ENCODE measurements at places on chromosomes 11 and 22.

DNA sequence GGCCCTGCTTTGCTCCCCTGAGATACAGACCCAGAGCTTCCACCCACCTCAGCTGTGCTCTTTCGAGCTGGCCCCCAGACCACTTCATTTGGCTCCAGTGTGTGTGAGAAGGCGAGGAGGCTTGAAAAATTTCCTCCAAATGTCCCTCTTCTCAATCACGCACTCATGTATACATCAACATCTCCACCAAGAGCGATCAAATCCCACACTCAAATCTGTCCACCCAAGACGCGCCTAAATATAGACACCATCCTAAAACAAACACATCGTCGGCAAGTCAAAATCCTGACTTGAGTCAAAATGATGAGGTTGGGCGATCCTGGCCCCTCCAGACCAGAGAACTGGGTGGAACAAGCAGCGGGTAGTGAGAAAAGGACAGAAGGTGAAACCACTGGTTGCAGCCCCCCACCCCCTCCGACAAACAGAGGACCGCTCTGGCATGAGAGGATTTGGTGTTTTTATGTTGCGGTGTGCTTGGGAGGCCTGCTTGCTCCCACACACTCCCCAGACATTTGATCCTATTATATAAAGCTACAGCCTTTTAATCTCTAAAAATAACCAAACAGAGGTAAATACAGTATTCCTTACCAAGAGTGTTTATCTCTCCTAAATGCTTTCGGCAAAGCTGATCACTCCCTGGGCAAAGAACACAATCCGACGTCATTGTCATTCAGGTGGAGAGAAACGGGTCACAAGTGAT lies 10.2 kb downstream of the MN1 start:
- DNase-seq = no peak

- no peak for DNase-seq
These were observed 390.5 kb downstream of the TMEM135 start for GRCh38 chr11:87428266-87428665.

DNA sequence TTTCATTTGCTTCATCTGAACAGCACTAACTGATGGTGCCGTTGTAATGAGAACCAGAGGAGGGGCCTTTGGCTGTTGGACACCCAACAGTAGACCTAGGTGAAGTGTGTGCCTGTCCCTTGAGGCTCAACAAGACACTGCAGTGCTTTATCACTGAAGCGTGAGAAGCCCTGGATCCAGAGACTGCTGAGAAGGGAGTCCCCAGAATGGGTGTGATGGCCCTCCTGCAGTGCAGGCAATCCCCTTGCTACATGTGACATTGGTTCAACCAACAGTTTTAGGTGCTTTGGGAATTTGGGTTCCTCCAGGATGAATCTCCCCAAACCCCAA lies 125.6 kb downstream of the BRD1 start:
- no peak for DNase-seq

DNA sequence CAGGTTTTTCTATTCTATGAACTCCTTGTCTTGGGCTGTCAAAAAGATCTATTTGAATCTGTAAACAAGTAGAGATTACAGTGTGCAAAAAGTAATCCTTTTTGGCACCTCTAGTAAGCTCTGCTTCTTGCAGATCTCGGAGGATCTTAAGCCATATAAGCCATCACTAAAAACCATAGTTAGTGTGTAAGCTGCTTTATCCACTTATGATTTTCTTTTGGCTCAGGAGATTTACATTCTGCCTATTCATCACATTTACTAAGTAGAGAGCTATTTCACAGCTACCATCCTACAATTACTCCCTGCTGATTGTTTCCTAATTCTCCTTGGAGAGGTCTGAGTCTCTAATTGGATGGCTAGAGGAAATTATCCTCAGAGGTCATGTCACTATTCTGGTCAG lies 385.7 kb downstream of the AASDHPPT start:
- DNase-seq = no peak

DNA sequence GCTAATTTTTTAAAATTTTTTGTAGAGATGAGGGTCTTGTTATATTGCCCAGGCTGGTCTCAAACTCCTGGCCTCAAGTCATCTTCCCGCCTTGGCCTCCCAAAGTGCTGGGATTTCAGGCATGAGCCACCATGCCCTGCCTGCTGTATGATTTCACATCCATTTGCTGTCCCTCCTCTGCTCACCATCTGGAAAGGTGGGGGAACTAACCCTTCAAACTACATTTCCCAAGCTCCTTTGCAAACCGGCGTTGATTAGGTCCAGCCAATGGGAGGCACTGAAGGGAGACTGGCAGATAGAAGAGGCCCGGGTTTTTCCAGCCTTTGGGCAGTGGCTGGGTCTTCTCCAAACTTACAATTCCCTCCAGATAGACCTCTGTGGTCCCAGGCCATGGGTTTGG lies 19.3 kb downstream of the RFPL1 start:
- no peak for DNase-seq

DNA sequence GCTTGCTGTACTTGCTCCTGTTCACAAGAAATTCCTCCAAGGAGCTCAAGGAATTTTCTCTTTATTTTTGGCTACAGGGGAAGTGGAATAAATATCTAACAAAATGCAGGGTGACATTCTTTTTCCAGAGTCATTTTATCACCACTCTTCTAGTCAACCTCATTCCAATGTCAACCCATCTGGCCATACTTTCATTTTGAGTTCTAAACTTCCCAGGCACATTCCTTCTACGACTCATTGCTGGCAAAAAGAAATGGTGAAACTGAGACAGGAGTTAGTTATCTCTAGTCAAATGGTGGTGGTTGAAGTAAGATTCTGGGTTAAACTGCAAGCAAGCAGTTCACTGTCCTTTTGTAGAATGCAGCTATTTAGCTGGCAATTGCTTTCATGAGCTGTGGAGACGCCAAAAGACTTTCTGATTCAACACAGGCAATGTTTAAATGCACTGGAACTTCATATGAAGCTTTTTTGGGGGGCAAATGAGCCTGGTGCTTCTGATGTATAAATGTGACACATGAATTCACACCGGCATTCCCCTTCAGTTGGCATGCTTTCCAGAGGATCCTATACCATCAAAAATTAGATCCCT lies 304.6 kb downstream of the CADM1 start:
- no peak for DNase-seq

- peak; percentile 32 for DNase-seq
These were observed 56.1 kb downstream of the PIWIL4 start for GRCh38 chr11:94623120-94623735.

GRCh38 chr11:96075532-96075959 lies 151.6 kb upstream of the MTMR2 start:
- DNase-seq = no peak

DNA sequence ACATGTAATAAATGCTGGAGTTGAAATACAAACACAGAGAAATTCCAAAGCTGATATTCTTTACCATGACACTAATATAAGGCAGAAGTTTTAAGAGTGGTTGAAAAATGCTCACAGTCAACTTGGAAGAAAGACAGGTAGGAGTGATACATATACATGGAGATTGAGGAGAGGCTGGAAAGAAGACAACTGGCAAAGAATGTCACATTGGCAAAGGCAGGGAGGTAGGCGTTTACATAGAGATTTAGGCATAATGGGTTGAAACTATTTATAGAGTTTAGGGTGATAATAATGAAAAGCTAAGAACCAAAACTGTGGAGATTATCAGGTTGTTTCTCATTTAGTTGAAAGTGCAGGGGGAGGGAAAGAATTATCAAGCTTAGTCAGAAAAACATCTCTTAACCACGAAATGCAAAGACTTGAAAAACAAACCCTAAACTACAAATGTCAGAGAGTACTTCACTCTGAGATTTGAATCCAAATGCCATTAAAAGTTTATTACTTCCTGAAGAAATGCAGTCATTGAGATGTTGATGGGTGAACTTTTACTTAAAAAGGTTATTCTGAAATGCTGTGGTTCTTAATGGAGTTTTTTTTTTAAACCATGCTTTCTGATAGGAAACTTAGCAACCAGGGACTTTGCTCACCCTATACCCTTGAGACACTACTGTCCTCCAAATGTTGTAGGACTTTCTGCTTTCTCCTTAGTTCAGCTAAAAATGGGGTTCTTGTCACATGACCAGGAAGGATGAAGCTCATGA lies 138.4 kb upstream of the CCDC90B start:
- no peak for DNase-seq

GRCh38 chr11:121340032-121340580 lies 47.5 kb downstream of the SC5D start:
- DNase-seq = no peak

GRCh38 chr11:11056316-11056715 lies 198.5 kb upstream of the ZBED5 start:
- no peak for DNase-seq

DNA sequence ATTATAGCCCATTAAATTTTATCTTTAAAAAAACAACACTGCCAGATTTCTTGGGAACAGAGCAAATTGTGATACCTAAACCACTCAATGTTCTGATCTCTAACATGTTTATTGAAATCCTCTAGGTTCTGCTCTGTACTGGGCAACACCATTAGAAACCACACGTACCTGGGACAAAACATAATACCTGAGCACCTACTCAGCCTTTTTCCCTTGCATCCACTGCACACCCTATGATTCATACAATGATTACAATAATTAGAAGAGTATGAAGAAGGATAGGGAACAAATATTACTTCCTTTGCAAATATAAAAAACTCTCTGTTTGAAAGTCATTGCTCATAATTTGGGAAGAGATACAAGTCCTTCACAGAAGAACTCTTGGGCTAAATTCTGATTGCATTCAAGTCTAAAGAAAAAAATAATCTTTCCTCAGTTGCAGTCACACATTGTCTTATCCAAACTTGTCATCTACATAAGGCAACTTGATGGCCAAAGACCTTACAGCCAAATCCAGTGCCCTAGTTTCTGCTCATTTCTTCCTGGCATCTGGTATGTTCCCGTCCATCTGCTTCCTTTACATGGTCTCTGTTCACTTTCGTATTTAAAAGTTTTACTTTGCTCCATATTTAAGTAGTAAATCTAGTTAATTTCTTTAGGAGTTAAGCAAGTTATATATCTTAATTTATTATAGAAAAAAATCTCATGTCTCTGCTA lies 407.4 kb downstream of the LRRC4C start:
- no peak for DNase-seq

DNA sequence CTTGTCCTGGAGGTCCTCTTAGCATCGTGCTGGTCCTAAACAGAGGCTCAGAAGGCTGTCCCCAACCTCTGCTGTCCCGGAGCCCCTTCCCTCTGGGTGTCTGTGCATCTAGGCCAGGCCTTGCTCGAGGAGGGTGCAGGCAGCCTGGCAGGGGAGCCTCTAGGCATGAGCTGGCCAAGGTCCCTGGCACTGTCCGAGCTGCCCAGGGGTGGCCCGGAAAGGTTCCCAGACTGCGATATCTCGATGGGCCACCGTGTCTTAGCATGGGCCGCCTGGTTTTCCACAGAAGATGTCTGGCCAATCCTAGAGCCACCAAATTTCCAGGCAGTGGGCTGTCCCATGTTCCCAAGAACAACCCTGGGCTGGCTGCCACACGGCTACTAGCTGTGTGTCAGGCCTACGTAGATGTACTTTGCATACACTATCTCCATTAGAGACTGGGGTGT lies 24.6 kb upstream of the SMIM38 start:
- DNase-seq = no peak

- DNase-seq = no peak
These were observed 938 bp downstream of the SAA4 start for GRCh38 chr11:18235394-18236334.

DNA sequence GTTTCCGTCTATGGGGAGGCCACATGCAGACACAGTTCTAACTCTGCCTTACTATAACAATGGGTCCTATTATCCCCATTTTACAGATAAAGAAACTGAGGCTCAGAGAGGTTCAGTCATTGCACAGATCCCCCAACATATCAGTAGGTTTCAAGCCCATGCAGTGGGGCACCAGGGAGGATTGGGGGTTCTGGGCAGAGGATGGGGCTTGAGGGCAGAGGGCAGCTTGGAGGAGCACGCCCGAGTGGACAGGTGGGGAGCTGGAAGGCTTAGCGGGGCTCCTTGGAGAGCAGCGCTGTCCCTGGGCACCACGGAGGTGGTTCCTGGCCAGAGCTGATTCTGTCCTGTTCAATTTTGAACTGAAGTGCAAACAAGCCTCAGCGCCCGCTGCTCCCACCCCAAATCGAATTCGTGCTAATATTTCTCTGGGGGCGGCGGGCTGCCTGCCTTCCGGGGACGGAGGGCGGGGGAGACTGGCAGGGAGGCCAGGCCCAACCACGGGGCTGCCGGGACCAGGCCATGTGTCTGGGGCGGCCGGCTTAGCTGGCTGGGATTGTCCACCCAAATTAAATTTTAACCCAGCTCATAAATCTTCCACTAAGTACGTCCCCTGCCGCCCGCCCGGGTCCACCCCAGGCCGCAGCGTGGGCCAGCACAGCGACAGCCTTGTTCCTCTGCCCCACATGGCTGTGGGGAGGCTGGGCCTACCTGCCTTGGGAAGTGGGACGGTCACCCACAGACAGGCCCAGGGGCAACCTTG lies 49.4 kb downstream of the FLRT1 start:
- no peak for DNase-seq

Data from activated gamma-delta T cell treated with Interleukin-2 at 50 U/mL for 16 hours (primary cell).